ENCODE measurements at places on chromosomes 5 and 9.

- no peak for DNase-seq
Observed at GRCh38 chr5:109239456-109239855, 170.3 kb downstream of the PJA2 start.

DNA sequence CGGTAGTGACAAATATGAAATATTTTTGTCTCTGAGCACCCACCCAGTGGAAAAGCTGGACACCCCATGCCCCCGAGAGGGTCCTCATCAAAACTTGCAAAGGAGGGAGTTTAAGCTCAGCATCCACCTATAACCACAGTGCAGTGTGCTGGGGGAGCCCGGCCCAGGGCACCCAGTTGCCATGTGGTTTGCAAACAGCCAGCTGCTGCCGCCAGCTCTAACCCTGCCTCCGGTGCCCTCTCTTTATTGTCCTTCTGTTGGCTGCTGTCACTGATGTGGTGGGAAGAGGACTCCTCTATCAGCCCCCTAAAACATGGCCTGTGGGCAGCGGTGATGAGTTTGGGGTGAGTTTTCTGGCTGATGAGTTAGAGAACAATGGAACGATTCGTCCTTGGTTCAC lies 160.9 kb upstream of the MVB12B start:
- no peak for DNase-seq

DNA sequence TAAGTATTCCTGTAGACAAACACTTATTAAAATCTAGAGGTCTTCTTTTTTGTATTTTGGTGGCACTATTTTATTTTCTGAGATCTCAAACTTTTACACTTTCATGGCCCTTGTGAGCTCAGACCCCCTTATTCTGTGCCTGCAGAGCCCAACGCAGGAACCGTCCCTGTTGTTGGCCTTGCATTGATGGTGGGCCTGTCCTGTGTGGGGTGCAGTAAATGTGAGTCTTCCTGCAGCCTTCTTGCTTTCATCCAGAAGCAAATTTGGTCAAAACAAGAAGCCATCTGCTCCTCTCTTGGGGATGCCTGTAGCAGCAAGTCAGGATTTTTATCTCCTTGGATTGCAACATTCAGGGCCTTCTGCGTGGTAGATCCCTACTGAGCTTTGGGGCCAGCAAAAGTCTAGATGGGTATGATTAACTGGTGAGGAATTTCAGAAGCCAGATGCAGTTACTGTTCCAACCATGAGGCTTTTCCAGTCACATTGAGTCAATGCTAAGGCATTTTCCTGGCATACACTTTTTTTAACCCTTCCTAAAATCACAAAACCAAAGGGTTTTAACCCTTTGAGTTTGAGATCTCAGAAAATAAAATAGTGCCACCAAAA lies 31.7 kb downstream of the BASP1 start:
- no peak for DNase-seq

DNA sequence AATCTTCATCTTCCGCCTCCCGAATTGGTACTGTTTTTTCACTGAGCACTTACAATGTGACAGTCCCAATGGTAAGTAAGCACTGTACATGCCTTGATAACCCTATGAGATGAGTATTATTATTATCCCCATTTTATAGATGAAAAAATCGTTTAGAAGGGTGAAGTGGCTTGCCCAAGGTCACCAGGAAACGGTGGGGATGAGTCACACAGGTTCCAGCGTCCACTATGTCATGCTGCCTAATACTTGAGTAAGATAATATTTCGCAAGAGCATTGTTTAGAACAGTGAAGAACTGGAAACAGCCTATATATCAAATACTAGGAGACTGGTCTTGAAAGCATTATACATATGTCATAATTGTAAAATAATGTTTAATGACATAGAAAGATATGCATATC lies 12.9 kb downstream of the HAND1 start:
- no peak for DNase-seq

- no peak for DNase-seq
Observed at GRCh38 chr5:111163000-111163399, 61.2 kb upstream of the CAMK4 start.

GRCh38 chr9:116156621-116157314 lies 3.2 kb downstream of the PAPPA start:
- DNase-seq = no peak

- no peak for DNase-seq
Observed at GRCh38 chr5:174384509-174384947, 339.0 kb downstream of the NSG2 start.

GRCh38 chr9:77883846-77884771 lies 147.5 kb downstream of the GNAQ start:
- DNase-seq = no peak

- DNase-seq = no peak
Observed at GRCh38 chr5:68405784-68406743, 190.5 kb downstream of the PIK3R1 start.

GRCh38 chr5:123518111-123518510 lies 6.1 kb downstream of the CSNK1G3 start:
- no peak for DNase-seq

GRCh38 chr9:126957687-126958053 lies 43.1 kb downstream of the RALGPS1 start:
- no peak for DNase-seq

DNA sequence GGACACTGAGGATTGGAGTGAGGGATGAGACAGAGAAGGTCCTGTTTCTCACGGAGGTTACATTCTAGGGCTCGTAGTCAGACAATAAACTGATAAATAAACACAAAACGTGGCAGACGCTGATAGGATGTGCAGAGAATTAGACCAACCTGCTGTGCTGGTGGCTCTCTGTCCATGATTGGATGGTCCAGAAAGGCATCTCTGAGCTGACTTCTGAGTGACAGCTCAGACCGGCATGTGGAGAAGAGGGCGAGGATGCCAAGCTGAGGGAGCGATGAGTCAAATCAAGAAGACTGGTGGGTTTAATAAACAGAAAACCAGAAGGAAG lies 132.3 kb upstream of the TAF11L2 start:
- no peak for DNase-seq

GRCh38 chr9:137478962-137479861 lies 20.1 kb upstream of the NSMF start:
- no peak for DNase-seq

DNA sequence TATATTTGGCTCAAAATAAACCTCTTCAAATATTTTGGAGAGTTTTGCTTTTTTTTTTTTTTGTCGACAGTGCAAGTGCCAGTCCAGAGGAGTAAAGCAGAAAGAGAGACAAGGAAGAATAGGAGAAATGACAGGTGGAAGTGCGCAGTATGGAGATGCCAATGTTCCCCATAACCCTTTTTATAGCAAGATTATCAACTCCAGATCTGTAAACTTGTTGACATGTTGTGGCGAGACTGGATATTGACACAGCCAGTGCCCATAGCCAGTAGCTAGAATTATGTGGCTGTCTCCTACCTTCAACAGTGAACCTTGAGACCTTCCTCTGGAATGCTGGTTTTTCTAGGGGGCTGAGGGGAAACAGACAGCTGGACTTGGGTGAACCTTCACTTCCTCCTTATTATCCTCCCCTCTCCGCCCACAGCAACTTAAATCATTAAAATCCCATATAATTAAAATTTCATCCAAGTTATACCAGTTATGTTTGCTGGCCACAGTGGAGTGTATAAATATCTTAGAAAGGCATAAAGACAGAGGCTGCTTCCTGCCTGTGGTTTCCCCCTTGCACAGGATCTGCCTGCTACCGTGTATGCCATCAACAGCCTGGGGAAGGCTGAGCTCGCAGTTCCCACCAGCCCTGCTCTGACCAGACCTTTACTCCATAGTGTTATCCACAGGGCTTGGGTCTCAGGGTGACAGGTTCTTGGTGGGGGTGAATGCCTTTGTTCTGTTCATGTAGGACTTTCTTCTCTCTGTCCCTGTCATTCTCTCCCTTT lies 112.3 kb upstream of the ANKH start:
- DNase-seq = peak; percentile 41

DNA sequence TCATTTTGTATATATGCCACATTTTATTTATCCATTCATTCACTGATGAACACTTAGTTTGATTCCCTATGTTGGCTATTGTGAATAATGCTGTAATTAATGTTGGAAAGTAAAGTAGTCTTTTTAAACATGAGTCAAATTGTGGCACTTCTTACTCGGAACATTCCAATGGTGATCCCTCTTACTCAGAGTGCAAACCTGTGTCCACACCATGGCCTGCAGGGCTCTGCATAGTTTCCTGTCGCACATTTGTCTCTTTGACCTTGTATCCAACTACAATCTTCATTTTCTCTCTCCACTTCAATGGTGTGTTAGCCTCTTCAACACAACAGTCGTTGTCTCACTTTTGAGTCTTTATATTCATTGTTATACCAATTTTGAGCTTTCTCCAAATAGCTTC lies 98.1 kb upstream of the PAPPA start:
- DNase-seq = no peak

- DNase-seq = no peak
Observed at GRCh38 chr5:71587766-71588532, 809 bp downstream of the MCCC2 start.

- DNase-seq = no peak
Observed at GRCh38 chr5:109177782-109178181, 232.0 kb downstream of the PJA2 start.

- no peak for DNase-seq
Observed at GRCh38 chr9:114284316-114285060, 38.4 kb upstream of the ORM1 start.

- DNase-seq = peak; percentile 68
Observed at GRCh38 chr5:138459311-138459933, 5.9 kb upstream of the EGR1 start.

DNA sequence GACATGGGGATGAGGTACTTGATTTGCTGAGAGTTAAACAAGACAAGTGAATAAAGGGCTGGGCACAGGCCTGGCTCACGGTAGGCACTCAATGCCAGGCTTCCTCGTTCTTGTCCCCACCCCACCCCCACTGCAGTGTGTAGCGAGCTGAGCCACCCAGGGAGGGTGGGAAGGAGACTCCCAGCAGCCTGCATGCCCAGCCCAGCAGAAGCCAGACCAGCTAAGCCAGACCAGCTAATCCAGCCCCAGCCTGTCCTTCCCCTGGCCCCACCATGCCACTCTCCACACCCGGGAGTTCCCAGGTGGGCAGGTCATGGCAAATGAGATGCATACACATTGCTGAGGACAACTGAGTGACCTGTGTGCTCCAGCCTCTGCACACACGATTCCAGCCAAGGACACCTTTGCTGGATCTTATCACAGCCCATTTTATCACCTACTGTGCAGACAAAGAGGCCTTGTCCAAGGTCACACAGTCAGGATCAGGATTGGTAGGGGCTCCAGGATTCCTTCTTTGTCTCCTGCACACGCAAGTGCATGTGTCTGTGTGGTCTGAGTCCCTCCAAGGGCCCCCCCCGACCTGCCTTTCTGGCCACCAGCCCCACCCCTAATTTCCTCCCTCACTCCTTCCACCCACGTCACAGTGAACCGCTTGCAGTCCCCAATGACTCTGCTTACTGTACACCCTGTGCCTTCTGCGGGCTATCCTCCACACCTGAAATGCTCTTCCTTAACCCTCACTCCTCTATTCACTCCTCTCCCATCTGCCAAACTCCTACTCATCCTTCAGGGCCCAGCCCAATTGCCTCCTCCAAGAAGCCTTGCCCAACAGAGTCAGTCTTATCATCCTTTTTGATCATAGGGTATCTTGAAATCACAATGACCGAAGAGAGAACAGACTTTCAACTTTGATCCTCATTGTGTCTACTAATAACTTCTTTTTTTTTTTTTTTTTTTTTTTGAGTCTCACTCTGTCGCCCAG lies 26.6 kb downstream of the DUSP1 start:
- DNase-seq = no peak

- DNase-seq = no peak
Observed at GRCh38 chr5:81250004-81250403, 16.9 kb downstream of the CKMT2 start.

DNA sequence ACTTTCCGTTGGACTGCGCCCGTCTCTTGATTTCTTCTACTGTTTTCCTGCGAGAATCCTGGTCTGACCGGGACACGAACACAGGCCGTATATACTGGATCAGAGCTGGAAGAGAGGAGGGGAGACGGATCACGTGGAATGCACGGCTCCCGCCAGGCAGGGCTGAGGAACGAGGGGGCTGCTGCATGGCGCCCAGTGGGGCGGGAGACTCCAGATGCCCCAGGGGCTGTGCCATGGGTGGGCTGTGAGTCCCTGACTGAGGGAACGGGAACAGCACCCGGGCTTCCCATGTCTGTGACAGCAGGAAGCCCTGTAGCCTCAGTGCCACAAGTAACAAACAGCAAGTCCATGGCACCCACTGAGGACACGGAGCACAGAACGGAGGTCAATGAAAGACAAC lies 34.0 kb downstream of the LPCAT1 start:
- DNase-seq = no peak
